ENCODE measurements at places on chromosomes 7 and 10.
A peak's percentile ranks its signal among the peaks of the same experiment; 100 is the strongest.

GRCh38 chr10:35642793-35643114, 658 bp upstream of the FZD8 start:
- H3K27me3 ChIP-seq, result peaks cover 29% of the 10 kb centered on the region
- H3K27ac ChIP-seq, result no peak overlapping the region
- H3K4me1 ChIP-seq, result peaks cover 28% of the 10 kb centered on the region
- DNase-seq, result no peak
- peak overlapping the region; percentile 23 for H3K4me3 ChIP-seq

GRCh38 chr10:61784354-61785133, 117.0 kb upstream of the ARID5B start:
- no peak overlapping the region for H3K4me3 ChIP-seq
- H3K27ac ChIP-seq, result no peak overlapping the region
- no peak for DNase-seq
- H3K27me3 ChIP-seq, result no peaks in the 10 kb centered on the region

DNA sequence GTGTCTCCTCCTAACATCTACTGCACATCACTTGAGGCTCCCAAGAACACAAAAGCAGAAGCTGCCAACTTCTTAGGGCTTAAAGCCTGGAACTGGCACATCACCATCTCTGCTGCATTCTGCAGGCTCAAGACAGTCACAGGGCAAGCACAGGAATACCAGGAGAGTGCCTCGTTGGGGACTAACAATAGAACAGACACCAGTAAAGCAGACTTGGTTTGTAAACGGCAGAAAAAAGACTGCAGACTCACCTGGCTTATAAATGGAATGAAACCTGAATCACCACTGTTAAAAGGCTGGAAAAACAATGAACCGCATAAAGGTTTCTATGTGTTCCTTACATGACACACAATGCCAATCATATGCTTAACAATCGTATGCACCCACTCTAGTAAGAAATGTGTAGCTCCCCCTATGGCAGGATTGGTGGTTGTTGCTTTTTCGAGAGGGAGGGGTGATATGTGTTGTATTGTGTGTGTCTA, 12.8 kb downstream of the RHEB start:
- no peak for DNase-seq
- H3K36me3 ChIP-seq, result no peaks in the 10 kb centered on the region
- no peak overlapping the region for H3K4me3 ChIP-seq
- no peak overlapping the region for H3K27ac ChIP-seq
- no peaks in the 10 kb centered on the region for H3K4me1 ChIP-seq

GRCh38 chr7:103299660-103300059, 2.4 kb downstream of the PMPCB start:
- H3K4me3 ChIP-seq, result no peak overlapping the region
- H3K36me3 ChIP-seq, result peaks cover 39% of the 10 kb centered on the region
- H3K27me3 ChIP-seq, result no peaks in the 10 kb centered on the region
- peaks cover 25% of the 10 kb centered on the region for H3K4me1 ChIP-seq
- DNase-seq, result no peak

DNA sequence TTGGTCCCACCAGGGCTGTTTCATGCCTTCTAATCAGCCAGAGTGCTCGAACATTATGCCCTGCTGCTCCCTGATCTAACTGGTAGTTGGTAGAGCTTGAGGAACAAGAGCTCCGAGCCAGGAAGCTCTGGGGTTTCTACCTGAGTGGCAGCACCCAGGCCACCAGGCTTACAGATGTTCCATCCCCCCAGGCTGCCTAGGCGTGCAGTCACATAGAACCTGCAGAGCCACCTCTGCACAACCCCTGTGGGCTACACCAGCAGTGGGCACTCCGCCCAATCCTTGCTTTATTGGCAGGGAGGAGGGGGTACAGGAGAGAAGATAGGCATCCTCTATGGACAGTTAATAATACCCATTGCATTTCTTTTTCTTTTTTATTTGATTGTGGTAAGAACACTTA, 21.8 kb downstream of the MAP3K8 start:
- H3K4me3 ChIP-seq, result no peak overlapping the region
- no peaks in the 10 kb centered on the region for H3K4me1 ChIP-seq
- no peak for DNase-seq
- no peaks in the 10 kb centered on the region for H3K36me3 ChIP-seq

GRCh38 chr10:33661580-33662336, 327.3 kb upstream of the NRP1 start:
- no peak for DNase-seq
- H3K4me3 ChIP-seq, result no peak overlapping the region
- no peaks in the 10 kb centered on the region for H3K27me3 ChIP-seq
- no peaks in the 10 kb centered on the region for H3K4me1 ChIP-seq
- H3K36me3 ChIP-seq, result no peaks in the 10 kb centered on the region

DNA sequence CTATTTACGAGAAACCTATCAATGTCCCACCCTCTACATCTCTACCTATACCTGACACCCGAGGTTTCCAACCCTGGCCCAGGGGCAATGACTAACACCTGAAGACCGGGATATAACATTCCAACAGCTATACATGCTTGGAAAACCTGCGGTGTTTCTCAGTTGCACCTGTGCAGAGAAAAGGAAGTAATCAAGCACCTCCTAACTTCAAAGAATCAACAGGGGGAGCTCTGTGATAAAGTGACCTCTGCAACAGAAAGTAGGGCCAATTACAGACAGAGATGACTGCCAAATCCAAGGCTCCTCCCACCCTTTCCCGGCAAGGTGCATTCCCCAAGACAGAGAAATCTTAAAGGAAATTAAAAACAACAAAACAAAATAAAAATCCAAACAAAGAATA, 41.3 kb downstream of the CCDC6 start:
- peak; percentile 40 for DNase-seq
- no peaks in the 10 kb centered on the region for H3K27me3 ChIP-seq
- no peaks in the 10 kb centered on the region for H3K36me3 ChIP-seq
- H3K4me3 ChIP-seq, result no peak overlapping the region
- H3K27ac ChIP-seq, result no peak overlapping the region

DNA sequence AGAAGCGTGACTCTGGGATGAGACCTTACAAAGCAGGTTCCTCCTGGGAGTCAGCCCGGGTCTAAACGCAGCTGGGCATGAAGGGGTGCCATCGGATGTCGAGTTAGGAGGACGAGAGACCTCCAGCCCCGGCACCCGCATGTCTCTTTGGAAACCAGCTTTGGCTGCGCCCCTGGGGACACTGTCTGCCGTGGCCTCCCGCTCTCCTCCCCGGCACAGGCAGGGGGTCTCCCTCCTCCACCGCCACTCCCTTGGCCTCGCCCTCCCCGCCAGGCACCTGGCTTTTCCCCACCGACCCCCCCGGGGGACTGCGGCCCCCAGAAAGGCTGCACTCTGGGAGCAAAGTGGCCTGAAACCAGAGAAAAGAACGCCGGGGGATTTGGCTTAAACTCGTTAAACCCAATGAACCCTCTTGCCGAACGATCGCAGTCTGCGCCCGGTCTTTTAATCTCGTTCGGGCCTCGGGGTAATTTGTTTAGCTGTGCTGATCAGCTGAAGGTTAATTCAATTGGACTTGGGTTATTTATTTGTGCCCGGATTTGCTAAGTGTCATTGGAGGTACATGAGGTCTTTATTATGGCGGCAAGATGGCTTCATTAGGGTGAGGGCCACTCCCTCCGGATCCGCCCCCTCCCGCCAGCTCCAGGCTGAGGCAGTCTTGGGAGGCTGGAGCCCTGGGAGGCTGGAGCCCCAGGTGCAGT, 16.4 kb upstream of the PSMG3 start:
- no peak overlapping the region for H3K4me3 ChIP-seq
- H3K4me1 ChIP-seq, result no peaks in the 10 kb centered on the region

DNA sequence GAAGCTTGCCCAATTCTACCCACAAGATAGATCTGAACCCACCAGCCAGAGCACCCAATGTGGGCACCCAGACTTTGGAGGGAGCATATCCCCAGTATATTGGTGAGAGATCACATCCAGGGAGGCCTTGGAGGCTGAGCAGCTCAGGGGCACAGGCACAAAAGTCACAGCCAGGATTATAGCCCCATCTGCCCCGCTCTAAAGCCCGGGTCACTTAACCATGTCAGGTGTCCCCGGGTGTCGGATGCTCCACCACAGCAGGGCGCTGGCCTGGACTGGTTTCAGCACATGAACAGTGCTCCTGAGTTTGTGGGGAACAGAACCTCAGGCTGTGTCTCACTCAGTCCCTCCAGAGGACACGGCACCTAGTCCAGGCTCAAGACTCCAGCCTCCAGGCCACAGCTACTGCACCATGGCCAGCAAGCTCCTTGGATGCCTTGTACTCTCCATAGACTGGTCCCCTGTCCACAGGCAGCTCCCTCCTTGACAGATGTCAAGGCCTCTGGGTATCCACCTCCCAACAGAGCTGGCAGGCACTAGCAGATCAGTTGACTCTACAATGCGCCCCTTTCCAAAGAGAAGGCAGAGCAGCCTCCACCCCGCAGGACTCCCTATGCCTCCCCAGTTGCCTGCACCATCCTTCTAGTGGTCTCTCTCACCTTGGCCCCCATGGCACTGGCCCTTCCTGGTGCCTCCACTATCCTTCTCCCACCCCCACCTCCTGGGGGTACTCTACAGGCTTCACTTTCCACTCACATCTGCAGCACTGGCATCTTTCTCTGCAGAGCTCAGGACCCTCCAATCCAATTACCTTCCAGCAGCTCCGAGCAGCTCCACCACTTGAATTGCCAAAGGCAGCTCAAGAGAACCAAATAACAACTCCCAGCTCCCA, 306.0 kb downstream of the GRID1 start:
- H3K27me3 ChIP-seq, result peaks cover 5% of the 10 kb centered on the region
- no peaks in the 10 kb centered on the region for H3K36me3 ChIP-seq
- no peak overlapping the region for H3K4me3 ChIP-seq
- H3K4me1 ChIP-seq, result no peaks in the 10 kb centered on the region
- no peak overlapping the region for H3K27ac ChIP-seq

DNA sequence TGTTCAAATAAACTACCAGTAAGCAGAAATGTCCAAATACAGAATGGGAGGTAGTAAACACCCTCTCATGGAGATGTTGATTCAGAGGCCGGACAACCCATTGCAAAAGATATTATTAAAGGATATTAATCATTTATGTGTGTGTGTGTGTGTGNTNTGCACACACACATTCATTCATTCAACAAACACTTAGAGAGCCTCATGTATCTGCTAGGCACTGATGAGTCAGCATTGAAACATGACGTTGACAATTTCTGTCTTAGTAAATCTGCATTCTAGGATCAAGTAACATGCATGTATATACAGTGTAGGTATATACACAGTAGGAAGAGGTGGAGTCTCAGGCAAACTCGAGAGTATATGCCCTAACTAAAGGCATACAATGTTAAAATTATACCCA, 187.0 kb downstream of the ZNF365 start:
- DNase-seq, result no peak
- H3K4me3 ChIP-seq, result no peak overlapping the region
- no peaks in the 10 kb centered on the region for H3K27me3 ChIP-seq
- no peak overlapping the region for H3K27ac ChIP-seq

GRCh38 chr7:135786911-135787310, 38.3 kb upstream of the FAM180A start:
- no peak overlapping the region for H3K4me3 ChIP-seq
- no peaks in the 10 kb centered on the region for H3K4me1 ChIP-seq
- DNase-seq, result no peak
- H3K27me3 ChIP-seq, result no peaks in the 10 kb centered on the region
- H3K36me3 ChIP-seq, result no peaks in the 10 kb centered on the region

DNA sequence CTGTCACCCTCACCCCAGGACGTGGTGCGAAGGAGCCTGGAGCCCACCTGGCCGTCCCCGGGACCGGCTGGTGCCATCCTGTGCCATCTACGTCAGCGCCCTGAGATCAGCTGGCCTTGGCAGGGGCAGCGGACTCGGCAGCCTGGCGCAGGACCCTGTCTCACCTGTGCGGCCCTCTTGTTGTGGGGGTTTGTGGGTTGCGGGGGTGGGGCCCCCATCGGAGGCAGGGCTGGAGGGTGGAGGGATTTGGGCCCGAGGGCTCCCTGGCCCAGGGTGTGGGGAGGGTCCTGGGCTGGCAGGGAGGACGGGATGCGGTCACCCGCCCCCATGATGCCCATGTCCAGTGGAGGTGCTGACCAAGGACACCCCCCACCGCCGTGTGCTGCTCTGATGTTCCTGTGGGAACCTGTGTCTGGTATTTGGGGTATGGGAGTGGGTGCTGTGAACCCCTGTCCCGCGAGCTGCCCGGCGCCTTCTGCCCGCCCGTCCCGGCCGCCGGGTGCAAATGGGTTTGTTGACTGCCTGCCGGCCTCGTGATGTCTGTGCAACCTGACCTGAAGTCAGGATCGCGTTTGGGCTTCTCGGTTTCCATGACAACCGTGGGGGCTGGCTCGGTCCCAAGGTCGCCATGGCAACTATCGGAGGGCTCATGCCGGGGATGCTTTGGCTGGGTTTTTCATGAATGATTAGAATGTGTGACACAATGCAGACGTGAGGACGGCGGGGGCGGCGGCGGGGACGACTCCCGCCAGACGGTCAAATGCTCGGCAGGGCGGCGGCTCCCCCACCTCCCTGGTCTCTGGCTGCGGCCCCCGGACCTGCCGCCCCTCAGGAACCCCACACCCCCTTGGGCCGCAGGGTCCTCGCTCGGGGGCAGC, 7.3 kb downstream of the MAFK start:
- H3K36me3 ChIP-seq, result peaks cover 25% of the 10 kb centered on the region
- H3K4me1 ChIP-seq, result peaks cover 43% of the 10 kb centered on the region
- no peak for DNase-seq
- H3K27ac ChIP-seq, result peak overlapping the region; percentile 83
- peak overlapping the region; percentile 38 for H3K4me3 ChIP-seq
- no peaks in the 10 kb centered on the region for H3K27me3 ChIP-seq

DNA sequence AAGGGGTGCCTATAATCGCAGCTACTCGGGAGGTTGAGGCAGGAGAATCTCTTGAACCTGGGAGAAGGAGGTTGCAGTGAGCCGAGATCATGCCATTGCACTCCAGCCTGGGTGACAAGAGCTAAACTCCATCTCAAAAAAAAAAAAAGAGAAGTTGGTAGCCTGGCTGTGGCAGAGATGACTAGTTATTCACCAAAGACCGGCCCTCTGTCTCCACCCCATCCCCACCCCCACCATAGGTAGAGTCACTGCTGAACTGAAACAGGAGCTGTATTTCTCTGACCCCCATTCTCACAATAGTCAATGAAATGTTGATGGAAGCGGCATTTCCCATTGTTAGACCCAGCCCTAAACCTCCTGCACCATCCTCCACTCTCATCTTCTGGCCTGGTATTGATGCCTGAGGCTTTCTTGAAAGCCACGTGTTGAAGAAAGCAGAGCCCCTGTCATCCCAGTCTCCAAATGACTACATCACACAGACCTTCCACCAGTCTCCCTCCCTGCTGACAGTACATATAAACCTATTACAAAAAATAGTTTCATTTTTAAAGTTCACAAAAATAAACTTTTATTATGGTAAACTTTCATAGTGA, 9.4 kb upstream of the PIK3CG start:
- H3K4me3 ChIP-seq, result no peak overlapping the region
- H3K4me1 ChIP-seq, result peaks cover 13% of the 10 kb centered on the region
- no peaks in the 10 kb centered on the region for H3K27me3 ChIP-seq
- no peak overlapping the region for H3K27ac ChIP-seq

GRCh38 chr10:86303626-86304025, 63.0 kb downstream of the GRID1 start:
- H3K36me3 ChIP-seq, result no peaks in the 10 kb centered on the region
- no peak overlapping the region for H3K4me3 ChIP-seq
- no peak overlapping the region for H3K27ac ChIP-seq
- no peaks in the 10 kb centered on the region for H3K27me3 ChIP-seq

GRCh38 chr7:132141109-132141508, 435.2 kb downstream of the PLXNA4 start:
- DNase-seq, result no peak
- peaks cover 79% of the 10 kb centered on the region for H3K27me3 ChIP-seq
- no peak overlapping the region for H3K27ac ChIP-seq
- H3K36me3 ChIP-seq, result no peaks in the 10 kb centered on the region
